ENCODE measurements at places on chromosomes 11 and 22.

GRCh38 chr11:66547662-66548009 is 933 bp downstream of the ACTN3 start:
- DNase-seq = no peak

- no peak for DNase-seq
These were observed 12.8 kb upstream of the NUCB2 start for GRCh38 chr11:17263769-17264168.

GRCh38 chr11:108543316-108543964 is 45.3 kb upstream of the POGLUT3 start:
- DNase-seq = no peak

DNA sequence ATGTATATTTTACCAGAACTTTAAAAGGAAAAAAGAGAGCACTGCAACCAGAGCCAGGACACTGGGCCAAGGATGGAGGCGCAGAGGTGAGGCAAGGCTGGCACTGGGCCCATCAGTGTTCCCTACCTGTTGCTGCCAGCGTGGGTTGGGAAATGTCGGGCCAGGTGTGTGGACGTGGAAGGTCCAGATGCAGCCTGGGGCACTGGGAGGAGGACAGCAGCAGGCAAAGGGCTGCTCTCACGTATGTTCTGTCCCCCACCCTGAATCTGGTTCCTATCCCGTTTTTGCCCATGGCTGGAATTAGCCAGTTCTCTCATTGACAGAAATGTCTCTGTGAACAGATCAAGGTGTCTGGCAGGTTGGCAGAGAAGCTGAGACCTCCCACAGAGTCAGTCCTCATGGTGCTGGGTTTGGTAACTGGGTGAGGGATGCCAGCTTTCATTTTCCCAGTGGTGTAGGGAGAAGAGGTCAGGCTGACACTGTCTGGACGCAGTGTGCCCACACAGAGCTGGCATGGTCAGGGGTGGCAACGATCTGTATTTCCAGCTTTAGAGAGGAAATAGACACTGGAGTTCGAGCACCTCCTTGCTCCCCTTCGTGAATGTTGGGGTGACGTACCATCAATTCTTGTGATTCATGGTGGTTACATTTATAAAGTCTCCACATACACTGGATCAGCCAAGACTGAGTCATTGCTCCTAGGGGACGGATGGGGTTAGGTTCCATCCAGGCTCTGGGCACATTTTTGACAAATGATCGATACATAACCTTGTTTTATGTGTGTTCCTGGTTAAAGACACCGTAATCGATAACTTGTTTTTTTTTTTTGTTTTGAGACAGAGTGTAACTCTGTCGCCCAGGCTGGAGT is 4.3 kb upstream of the PNPLA3 start:
- DNase-seq = no peak

DNA sequence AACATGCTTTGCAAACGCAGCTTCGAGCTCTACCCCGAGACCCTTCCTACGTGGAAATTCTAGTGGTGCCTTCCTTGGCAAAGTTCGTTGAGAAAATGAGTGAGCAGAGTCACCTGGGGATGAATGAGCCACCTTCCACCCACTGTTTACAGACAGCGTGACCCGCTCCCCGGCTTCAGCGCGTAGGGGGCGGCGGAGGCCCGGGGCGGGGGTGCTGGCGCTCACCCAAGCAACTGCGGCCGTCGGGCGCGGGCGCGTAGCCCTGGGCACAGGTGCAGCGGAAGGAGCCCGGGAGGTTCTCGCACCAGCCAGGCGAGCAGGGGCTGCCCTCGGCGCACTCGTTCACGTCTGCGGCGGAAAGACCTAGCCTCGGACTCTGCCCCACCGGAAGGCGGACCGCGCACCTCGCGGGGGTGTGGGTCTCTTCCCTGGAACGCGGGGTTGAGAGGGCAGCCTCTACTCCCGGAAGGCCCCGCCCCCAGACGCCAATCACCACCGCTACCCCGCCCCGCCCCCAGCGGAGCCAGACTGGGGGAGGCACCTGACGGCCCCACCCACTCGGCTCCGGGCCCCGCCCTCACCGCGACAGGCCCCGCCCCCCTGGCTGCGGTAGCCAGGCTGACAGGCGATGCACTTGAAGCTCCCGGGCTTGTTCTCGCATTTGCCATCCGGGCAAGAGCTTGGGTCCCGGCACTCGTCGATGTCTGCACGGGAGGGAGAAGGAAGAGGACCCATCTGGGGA is 11.8 kb downstream of the LTBP3 start:
- DNase-seq = peak; percentile 95

- no peak for DNase-seq
These were observed 40.5 kb downstream of the SGSM3 start for GRCh38 chr22:40410731-40411505.

GRCh38 chr11:35065566-35065965 is 73.4 kb upstream of the CD44 start:
- DNase-seq = no peak

GRCh38 chr11:62556875-62557631 is 10.4 kb upstream of the AHNAK start:
- peak; percentile 62 for DNase-seq
